ENCODE measurements at places on chromosomes 4 and X. TPM values are rescaled to one million over a fixed set of nuclear protein-coding genes. Genes with fewer than 3 reads are reported as not detected.

DNA sequence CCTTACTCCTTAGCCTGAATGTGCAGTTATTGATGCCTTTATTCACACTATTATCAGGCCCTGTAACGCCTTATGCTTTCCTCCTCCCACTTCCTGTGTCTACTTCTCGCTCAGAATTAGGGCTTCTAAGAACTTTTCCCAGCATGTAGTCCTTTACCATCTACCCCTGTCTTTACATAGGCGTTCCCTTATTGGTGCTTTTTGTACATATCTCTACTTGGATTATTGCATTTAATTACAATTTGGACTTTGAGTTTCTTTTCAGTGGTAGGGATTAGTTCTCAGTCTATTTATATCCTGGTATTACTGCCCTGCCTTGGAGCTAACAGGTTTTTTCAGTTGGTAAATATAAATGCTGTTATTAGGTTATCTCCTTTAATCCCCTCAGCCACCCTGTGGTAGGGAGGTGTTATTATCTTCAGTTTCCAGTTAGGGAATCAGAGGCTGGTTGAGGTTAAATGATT, 84.0 kb downstream of the RBPJ start:
- DNase-seq = no peak

GRCh38 chr4:83231620-83232076, 53.0 kb downstream of the COQ2 start:
- no peak for DNase-seq

CSAG3 gene
- total RNA-seq = not detected

DNA sequence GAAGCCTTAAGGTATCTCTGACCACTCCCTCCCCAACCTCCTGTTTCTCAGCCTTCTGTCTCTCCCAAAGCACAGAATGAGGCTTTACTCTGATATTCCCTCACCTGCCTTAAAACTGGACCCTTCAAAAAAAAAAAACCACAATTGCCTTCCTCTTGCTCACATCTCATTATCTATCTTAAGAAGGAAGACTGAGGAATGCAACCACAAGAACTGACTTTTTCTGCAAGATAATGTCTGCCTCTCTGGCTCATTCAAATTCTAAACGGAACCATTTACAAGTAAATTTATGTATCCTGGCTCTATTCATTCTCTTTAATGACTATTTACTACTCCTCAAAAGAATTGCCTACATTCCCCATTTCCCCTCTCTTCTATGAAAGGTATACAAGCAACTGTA, 545.5 kb upstream of the HTR2C start:
- no peak for DNase-seq

PF4V1 gene
- total RNA-seq = 0.53 TPM

- DNase-seq = no peak
Measured at GRCh38 chrX:78327370-78328086, at the start of gene CYSLTR1. Gene CYSLTR1, minus strand, starts transcription at chrX:78327611. Its CDS starts 53,865 bp downstream, at chrX:78273746.

CYLC1 gene
- not detected for total RNA-seq

DNA sequence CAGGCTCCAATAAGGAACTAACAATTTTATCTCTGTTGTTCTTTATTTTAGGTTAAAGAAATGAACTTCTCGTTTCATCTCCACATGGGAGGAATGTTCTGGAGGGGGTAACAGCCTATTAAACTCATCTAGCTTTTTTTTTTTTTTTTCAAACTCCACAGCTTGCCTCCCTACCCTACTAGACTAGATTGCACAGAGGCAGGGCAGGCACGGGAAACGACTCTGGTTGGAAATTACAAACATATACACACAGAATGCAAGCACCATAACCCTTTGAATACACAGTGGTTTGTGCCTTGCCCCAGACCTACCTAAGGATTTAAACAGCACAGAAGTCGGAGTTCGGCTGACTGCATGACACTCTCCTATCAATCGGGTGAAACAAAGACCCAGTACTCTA, 2.7 kb downstream of the MECP2 start:
- DNase-seq = no peak

PHEX gene
- 0.09 TPM for total RNA-seq

Data from pancreas (tissue), 10 donors.